ENCODE measurements at places on chromosomes 13 and 19.

- peak; percentile 26 for DNase-seq
Measured at GRCh38 chr19:31253526-31254179, 95.6 kb downstream of the TSHZ3 start.

GRCh38 chr19:49297403-49297802 is 27.6 kb downstream of the SLC6A16 start:
- DNase-seq, result no peak

- no peak for DNase-seq
Measured at GRCh38 chr19:47560999-47561398, 11.9 kb downstream of the ZNF541 start.

DNA sequence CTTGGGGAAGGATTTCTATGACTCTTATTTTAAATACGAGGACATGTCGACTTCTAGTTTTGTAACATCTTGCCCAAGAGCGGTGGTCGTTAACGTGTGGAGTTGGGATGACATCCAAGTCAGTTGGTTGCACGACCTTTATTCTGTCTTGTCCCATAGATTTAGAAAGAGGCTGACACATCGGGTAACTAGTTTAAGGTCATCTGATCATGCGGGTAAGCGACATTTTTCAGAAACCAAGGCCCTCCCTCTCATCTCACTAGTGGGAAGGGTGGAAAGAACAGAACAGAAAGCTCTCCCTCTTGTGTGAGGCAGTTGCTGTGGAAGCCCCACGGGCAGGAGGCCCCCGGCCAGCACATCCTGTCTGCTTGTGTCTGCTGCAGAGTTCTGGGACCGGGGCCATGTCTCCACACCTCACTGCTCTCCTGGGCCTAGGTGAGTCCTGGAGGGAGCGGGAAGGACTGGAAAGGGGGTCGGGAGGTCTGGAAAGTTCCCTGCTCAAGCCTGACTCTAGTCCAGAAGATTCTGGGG is at the start of gene LAIR2:
Gene LAIR2 (plus strand): TSS at position 314 of the 531 bp plus-strand sequence. CDS start 88 bp downstream, at position 402.
- DNase-seq, result peak; percentile 28
